Activated CD4-positive, alpha-beta T cell treated with anti-CD3 and anti-CD28 coated beads, Interleukin-2, amount 50 U/mL, for 24 hours (primary cell): ENCODE measurements at places on chromosomes 5 and 9.
A peak's percentile ranks its signal among the peaks of the same experiment; 100 is the strongest.

DNA sequence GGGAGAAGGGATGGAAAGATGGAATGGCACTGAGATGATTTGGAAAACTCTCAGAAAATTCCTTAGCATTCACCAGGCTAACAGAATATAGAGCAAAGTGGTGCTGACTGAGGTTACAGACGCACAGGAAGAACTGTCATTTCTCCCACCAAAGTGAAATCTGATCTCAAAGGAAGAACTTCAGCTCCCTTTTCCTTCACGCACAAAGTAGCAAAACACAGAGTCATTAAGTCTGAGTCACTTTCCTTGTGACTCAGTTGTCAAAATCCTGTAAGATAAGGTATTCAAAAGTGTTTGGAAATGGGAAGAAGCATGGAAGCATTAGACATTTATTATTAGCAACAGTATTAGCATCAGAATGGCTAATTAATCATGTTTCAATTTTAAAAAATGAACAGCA, 11.7 kb downstream of the MPDZ start:
- no peak for DNase-seq

DNA sequence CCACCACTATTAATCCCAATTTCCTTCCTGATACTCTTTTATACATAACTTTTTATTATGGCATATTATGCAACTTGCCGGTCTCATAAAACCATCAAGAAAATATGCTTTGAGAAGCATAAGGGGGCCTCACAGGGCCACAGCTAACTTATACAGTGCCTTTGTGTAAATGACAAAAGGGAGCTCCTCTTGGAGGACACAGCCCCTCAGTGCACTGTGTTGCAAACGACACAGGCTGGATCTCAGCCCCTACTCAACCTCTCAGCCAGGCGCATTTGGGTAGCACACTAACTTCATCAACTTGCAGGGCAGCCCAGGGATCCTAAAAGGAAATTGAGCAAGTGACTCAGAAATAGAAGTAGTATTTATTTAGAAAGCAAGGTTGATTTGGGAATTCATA, 35.4 kb downstream of the RIGI start:
- no peak for DNase-seq

GRCh38 chr5:109597893-109598292, 91.8 kb upstream of the MAN2A1 start:
- DNase-seq: no peak

GRCh38 chr5:75389430-75389829, 52.4 kb downstream of the HMGCR start:
- no peak for DNase-seq

DNA sequence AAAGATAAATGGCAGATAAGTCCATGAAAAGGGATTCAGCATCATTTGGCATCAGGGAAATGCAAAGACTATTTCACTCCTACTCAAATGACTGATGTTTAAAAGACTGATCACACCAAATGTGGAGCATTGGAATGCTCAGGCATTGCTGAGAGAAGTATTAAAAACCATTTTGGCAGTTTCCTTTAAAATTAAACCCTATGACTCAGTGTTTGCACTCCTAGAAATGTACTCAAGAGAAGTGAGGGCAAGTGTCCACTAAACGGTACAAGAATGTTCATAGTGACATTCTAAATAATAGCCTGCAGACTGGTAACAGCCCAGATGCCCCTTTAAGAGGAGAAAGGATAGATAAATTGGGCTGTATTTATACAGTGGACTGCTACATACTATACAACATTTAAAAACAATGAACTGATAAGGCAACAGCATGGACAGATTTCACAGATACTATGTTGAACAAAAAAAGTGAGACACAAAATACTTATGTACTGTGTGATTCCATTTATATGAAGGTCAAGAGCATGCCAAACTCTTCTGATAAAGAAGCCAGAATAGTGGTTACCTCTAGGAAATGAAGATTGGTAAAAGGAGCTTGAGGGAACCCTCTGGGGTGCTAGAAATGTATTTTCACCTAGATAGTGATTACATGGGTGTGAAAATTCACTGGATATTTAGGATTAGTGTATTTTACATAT, 24.6 kb downstream of the APC start:
- no peak for DNase-seq

GRCh38 chr5:13212886-13213285, 731.6 kb downstream of the DNAH5 start:
- DNase-seq: no peak

- DNase-seq: no peak
Observed at GRCh38 chr5:171678646-171679045, 107.0 kb upstream of the SMIM23 start.

- no peak for DNase-seq
Observed at GRCh38 chr5:143567583-143568504, 164.4 kb upstream of the NR3C1 start.

DNA sequence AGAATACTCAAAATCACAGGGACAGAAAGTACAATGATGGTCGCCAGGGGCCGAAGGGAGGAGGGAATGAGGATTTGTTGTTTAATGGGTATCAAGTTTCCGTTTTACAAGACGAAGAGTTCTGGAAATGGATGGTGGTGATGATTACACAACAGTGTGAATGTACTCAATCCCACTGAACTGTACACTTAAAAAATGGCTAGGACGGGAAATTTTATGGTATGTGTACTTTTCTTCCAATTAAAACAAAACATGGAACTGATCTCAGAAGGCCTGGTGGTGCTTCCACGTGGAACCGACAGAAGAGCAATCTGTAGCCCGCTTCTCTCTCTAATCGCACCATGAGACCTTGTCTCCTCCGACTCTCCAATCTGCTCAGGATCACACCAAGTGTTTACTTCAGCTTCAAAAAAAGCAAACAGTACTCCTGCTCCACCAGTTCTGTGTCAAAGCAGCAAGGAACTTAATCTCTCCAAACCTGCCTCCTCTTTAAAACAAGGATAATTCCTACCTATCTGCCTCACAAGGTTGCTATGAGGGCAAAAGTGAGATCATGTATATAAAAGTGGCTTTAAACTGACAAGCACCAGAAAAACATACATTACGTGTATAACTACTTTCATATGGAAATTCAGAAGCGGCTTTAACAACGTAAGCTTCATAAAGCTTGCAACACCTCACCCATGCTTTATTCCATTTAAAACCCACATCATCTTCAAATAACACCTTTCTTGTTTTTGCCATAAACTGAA, 2.1 kb downstream of the ECPAS start:
- DNase-seq: no peak

DNA sequence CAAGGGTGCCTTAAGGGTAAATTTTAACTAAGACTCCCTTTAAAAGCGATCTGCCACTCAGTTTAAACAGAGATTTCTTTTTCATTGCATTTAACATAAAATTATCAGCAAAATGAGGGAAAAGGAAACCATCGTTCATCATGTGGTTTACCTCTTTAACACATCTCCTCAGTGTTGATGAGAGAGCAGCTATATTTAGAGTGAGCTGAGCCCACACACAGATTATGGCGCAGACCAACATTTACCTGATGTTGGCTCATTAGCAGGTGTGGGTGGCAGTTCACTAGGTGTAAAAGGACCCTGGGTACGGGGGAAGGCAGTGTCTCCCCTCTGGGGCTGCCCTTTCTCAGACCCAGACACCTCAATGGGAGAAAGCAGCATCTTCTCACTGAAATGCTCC, 149.8 kb downstream of the ENTREP1 start:
- no peak for DNase-seq

GRCh38 chr5:65971643-65972042, 45.3 kb downstream of the ERBIN start:
- DNase-seq: no peak

DNA sequence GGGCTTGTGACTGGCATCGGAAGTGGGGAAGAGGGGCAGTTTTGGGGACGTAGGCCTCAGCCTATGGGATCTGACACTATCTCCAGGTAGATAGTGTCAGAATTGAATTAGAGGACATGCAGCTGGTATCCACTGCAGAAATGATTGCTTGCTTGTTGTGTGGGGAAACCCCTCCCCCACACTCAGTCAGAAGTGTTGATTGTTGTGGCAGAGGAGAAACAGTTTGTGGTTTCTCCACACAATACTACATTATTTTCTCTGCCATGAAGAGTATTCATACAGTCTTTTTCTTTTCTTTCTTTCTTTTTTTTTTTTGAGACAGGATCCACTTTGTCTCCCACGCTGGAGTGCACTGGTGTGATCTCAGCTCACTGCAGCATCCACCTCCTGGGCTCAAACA, 113.9 kb downstream of the ARRDC3 start:
- DNase-seq: no peak

DNA sequence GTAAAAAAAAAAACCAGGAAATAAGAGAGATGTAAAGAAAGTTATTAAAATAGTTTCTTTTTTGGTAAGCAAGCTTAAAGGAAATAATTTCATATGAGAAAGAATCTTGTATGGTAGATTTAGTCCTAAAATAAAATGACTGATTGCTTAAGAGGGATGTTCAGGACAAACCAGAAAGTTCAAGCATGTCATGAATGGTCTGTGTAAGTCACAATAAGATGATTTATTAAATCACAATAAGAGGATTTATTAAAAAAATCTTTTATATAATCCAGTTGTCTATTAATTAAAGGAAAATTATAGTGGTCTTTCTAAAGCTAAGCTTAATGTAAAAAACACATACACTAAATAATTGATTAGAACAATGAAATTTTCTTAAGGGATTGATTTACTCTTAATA, 91.8 kb upstream of the OR13F1 start:
- DNase-seq: no peak

DNA sequence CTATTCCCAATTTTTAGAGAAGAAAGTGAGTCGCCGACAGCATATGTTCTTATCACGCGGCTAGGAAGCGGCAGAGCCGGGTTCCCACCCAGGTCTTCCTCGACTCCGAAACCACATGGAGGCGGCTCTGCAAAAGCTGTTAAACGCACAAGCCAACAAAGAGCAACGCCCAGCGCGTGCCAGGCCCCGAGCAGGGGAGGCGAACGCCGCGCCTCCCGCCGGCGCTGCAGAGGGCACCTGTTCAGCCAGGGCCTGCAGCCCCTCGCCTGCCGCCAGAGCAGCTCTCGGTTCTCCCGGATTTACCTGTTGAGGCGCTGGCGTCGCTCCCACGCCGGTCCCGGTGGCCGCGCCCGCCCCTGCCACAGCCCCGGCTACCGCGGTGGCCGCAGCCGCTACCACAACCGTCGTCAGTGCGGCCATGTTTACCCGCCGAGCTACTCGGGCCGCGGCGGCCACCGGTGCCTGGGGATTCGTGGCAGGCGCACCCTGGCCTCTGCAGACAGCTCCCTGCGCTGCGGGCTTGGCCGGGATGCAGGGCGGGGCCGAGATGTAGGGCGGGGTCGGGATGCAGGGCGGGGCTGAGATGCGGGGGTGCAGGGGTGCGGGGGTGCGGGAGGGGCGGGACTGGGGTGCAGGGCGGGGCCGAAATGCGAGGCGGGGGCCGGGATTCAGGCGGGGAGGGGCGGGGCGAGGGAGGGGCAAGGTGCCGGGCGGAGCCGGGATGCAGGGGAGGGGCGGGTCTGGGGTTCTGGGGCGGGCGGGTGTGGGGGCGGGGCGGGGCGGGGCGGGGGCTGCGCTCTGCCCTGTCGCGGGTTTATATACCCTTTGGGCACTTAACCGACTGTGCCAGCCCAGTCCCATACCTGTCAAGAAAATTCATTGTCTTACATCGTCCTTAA, at the start of gene CCDC112:
Gene CCDC112 (minus strand): TSS at position 531 of the 899 bp plus-strand sequence. CDS start 111 bp downstream, at position 420.
- DNase-seq: peak; percentile 63

DNA sequence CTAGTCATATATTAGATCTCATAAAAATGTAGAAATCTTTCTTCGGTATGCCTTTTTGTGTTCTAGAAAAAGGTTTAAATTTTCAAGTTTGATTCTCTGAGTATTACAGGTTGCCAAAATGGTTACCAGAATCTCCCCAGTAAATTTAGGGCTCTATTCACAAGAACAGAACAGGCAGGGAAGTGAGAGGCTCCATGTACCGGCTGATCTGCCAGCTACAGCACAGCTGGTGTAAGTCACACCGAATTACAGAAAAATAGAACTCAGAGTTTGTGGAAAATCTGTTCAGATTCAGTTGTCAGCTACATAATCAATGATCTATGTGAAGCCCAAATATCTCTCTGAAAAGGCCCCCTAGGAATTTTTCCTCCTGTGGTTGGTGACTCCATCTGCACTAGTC, 10.5 kb downstream of the FAM81B start:
- no peak for DNase-seq

DNA sequence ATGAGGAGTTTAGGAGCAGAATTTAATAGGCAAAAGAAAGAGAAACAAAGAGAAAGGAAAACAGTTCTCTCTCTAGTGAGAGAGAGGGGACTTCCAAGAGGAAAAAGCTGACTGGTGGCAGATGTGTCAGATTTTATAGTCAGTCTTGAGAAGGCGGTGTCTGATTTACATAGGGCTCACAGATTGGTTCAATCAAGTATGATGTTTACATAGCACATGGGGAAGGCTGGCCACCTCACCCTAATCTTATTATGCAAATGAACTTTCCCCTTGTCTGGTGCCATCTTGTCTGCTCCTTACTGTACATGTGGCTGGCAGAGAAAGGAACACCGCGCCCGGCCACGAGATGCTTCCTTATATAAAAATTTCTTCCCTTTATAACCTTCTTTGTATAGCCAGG, 24.7 kb downstream of the UNC13B start:
- no peak for DNase-seq

- DNase-seq: no peak
Observed at GRCh38 chr5:135223891-135224625, 175.0 kb downstream of the MACROH2A1 start.

DNA sequence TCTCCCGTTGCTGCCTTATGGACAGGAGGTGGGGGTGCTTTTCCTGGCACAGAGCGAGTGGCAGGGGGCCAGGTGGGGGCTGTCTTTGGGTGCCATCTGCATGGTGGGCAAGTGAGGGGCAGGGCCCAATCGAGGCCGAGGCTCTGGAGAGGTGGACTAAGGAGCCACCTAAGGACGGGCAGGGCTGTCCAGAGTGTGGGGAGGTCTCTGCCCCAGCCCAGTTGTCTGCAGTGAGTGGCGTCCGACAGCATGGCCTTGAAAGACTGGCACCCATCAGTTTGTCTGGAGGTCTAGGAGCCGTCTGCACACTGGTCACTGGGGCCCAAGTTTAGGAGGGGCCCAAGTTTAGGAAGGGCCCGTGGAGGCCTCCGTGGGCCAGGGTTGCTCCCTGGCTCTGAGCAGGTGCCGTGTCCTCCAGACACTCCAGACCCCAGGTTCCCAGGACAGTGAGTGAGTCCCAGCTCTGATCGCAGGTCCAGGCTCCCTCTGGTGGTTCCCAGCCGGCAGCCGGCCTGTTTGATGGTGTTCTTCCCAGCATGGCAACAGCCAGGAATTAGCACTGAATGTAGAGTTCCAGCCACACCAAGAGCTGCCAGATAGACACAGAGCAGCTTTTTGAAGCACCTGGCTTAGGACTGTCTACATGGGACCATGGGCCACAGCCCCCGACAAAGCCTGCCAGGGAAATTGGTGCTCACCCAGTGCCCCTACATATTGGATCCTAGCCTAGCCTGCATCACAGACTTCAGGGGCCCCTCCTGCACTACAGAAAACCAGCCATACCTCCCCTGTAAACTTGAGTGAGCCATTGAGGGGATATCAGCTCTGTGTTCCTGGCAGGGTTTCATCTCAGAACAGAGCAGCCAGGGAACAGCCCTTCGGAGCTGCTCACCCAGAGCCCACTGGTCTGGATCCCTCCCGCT, 120.9 kb downstream of the WNK2 start:
- DNase-seq: no peak

- no peak for DNase-seq
Observed at GRCh38 chr9:130467316-130467715, 22.6 kb downstream of the ASS1 start.
